Stimulated activated CD4-positive, alpha-beta T cell treated with anti-CD3 and anti-CD28 coated beads, Interleukin-2, amount 100 ng/mL, for 24 hours (primary cell): ENCODE measurements at places on chromosomes 2 and 18.

DNA sequence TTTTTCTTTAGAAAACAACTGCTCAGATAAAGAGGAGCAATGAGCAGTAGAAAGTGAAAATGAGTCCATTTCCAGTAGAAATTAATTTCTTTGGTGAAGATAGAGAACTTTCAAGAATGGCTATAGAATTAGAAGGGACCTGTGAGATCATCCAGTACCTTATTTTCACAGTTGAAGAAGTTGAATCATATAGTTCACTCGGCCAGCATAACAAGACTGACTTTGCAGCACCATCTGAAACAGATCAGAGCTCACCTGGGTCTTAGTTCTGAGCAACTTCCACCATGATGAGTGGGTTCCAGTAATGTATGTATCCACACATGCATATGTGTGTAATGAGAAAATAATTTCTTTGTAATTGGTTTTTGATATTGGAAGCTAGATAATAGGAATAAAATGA, 58.6 kb downstream of the CERS6 start:
- no peak for DNase-seq

DNA sequence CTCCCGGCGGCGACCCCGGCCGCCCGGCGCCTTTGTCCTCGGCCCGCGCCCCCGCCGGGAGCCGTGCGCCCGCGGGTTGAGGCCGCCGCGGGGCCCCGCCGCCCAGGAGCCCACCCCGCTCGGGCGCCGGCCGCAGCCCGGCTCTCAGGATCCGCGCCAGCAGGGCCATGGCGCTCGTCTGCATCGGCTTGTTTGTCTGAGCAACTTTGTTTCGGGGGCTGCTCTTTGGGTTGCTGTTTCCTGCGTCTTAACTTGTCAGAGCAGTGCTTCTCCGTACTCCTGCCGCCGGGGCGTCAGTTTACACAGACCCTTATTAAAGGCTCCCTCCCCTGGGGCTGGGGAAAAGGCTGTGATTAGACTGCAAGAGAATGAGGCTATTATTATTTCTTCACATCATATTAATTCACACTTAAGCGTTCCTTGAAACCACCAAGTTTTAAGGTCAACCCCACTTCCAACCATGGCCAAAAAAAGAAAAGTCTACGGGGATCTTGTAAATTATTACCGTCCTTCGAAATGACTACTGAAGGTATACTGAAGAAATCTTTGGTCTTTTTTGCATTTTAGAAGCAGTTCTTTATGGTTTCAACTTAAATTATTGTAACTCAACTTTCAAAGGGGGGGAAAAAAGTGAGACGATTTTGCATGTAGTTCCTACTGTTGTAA, at the start of gene CYP27C1:
CYP27C1 (minus strand) TSS at position 198 of the 666 bp plus-strand sequence; CDS start at position 169, 29 bp downstream.
- DNase-seq = peak; percentile 24

DNA sequence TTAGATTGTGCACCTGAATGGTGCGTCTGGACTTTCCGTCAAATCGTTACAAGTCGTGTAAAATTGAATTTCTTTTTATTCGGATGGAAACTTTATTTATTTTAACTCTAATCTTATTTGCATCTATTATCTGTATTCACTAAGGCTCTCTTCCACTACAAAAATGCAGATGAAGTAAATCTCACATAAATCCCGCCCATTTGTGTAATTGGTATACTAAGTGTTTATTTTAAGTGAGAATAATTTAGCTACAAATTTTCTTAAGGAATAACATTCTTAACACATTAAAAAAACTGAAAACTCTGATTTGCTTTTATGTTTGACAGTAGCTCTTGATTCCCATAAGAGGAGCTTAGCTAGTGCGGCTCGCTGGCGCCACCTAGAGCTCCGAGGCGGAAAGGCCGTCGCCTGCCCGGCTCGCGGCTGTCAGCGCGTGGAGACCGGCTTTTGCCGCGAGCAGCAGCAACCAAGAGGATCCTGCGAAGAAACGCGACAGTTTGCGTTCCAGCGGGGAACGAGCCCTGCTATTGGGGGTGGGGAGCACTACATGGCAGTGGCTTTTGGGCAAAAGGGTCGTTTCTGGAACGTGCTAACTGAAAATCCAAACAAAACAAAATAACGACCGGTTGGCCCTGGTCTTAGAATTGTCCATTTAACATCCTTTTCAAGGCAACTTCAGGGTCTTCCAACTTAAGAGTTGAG, 6.7 kb downstream of the SP9 start:
- DNase-seq = peak; percentile 90

- no peak for DNase-seq
Observed at GRCh38 chr2:13102397-13103063, 385.8 kb downstream of the TRIB2 start.

DNA sequence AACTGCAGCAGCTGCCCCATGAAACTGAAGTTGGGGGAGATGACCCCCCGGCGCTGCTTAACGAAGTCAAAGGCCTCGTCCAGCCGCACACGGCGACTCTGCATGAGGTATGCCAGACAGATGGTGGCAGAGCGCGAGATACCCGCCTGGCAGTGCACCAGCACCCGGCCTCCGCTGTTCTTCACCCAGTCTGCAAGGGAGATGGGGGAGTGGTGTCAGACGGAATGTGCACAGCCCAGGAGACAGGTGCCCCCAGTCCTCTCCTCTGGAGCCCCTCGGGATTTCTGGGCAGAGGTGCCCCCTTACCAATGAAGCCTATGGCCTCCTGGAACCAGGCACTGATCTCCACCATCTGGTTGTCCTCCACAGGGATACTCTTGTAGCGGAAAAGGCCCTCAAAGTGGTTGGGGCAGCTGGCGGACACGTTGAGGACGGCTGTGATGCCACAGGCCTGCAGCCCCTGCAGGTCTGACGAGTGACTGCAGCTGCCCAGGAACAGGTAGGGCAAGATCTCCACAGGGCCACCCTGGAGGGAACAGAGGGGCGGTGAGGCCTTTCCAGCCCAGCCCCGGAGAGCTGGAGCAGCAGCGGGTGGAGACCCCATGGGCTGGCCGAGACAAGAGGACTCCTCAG, 1.3 kb downstream of the DUSP2 start:
- DNase-seq = peak; percentile 52

GRCh38 chr2:607172-607571, 70.0 kb downstream of the TMEM18 start:
- no peak for DNase-seq

DNA sequence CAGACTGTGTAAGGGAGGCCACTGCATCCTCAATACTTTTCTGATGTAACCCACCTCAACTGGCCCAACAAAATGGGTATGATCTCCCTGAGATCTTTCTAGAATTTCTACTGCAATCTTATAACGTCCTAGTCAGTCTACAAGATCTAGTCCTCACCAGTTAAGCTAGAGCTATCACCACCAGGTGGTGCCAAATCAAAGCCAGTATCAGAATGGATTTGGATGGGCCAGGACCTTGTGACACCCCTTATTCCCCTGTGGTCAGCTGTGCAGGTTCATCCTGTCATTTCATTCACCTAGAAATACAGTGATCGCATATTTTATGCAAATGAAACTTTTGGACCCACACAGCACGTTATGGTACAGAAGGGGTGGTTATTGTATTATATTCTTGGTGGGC, 90.3 kb downstream of the OLA1 start:
- no peak for DNase-seq

DNA sequence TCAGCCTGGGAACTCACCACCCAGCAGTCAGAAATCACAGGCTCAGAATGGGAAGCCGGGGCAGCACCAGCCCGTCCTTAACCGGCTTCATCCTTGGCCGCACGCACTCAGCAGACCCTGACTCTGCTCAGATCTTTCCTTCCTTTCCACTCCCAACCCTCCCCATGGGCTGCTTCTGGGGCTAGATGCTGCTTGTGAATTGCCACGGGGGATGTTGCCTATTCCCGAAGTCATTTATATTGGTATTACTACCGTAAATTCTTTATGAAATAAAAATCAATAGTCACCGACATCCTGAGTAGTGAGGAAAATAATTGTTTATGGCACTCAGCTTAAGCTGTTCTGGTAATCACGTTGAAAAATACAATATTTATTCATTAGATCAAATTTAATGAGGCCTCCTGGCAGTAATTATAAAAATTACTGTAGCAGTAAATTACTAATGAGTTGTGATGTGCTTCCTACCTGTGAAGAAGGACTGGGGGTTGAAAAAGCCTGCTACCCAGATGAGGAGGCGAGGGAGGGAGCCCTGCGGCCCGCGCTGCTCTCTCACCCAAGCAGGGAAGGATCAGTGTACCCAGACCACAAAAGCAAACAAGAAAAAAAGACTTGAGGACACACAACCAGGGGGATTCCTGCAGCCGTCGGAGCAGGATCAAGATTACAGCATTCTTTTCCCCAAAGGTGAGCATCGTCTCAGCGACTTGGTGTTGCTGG, 31.5 kb downstream of the CDCA7 start:
- DNase-seq = no peak

DNA sequence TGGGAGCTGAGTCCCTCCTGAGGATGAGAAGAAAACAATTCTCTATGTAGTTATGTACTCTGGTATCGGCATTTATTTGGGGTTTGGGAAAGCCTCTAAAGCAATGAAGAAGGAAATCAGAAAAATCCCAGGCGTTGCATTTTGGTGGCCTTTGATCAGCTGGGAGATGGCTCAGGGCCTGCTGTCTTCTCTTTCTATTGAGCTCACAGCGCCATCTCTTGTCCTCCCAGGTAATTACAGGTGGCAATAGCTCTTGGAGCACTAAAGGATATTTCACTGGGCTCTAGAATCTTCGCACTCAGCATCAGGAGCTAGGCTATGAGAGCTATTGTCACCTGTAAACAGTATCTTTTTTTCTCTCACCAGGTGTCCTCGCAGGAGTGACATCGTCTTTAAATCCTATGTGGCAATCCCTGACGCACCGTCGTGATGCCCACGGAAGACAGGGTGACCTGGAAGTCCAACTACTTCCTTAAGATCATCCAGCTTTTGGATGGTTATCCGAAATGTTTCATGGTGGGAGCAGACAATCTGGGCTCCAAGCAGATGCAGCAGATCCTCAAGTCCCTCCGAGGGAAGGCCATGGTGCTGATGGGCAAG, 76.1 kb upstream of the PMAIP1 start:
- DNase-seq = peak; percentile 33

DNA sequence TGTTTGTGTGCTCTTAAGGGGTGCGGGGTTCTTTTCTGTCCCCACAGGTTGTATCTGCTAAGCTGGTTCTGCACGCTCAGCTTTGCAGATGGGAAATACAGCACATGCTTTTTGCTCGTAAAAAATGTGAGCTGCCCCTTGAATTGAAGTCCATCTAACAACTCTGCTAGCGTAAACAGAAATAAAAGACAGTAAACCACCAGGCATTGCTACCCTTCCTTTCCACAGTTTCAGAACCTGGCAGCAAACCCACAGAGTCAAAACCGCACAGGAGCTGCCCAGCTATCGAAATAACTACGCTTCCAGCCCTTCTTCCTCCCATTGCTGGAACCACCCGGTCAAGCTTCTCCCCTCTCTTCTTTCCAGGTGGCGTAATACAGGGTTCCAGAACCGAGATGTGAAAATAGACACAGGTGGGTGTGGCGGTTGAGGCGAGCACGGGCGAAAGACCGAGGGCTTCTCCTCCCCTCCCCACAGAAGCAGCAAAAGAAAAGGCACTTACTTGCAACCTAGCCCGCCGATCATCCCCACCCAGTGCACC, 479 bp downstream of the SCN9A start:
- no peak for DNase-seq

DNA sequence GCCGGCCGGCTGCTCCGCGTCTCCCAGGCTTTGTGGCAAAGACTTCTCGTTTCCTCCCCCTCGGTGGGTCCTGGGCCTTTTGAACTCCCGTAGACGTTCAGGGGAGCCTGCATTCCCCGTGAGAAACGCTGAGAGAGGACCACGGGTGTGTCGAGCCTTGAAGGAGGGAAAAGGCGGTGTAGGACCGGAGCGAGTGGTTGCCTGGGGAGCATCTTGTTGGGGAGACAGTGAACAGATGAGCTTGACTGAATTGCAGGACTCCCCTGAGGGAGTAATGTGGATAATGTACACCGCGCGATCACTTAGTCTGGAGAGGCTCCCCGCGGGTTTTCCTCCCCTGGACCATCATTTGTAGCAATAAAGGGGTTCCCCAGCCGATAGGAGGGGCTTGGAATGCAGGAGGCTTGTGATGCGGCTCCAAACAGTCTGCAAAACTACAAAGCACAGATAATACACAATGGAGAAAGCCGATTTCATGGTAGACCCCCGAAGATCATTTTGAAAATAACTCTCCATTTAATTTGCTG, 769 bp downstream of the ALMS1 start:
- DNase-seq = no peak

DNA sequence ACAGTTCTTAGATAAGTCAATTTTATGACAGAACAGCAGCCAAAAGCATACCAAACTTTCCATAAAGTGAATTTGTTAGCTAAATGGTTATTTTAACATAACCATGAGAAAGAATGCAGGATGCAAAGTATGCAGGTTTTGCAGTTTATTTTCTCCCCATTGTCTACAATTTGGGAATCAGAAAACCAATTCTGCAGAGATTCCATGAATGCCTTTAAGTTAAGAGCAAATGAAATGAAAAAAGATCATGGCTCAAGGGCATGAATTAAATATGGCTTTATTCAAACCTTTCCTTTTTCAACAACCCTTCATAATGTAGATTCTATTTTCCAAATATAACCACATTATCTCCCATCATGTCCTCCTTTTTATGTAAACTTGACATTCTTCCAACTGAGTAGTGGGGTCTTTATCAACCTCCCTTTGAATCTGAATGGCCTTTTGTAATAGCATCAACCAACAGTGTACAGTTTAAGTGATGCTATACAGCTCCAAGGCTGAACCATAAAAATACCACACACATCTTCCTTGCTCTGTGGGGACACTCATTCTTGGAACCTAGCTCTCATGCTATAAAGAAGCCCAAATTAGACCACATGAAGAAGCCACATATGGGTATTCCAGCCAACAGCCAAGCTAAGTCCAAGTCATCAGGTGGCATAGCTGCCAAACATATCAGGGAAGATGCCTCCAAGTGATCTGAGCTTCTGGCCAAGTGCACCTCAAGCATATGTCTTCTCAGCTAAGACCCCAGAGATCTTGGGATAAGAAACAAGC, 49.8 kb downstream of the PIAS2 start:
- DNase-seq = no peak

DNA sequence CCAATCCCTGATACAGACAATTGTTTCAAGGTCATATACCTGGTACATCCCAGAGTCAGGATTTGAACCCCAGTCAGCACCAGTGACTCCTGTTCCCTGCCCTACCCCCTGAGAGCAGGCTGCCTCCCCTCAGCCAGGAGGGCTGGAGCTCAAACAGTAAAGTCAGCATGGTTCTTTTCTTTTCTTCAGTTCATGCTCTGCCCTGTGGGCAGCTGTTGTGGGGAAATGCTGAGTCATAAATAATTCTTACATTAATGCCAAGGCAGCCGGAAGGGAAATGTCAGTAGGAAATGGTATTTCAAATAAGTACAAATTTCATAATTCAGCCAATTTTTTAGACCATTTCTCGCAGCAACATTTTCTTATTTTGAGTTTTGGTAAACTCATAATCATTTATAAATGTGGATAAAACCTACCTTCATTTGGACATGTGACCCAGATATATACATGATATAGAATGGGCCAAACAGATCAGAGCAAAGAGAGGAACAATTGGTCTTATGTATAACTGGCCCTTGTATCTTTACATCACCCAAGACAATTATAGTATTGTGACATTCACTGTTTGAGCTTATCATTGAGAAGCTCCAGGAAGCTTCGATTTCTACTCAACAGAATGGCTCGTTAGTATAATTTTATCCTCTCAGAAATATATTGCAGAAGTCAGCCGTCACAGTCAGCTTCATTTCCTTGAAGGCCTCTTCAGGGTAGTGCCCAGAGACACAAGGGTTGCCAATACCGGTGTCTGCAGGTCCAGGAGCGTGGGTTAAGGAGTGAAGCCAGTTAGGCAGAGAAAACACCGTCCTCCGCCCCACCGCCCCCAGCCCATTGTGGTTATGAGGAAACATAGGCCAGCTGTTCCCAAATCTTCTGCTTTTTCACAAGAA, 28.0 kb upstream of the SCYGR1 start:
- DNase-seq = no peak

GRCh38 chr2:55085113-55086040, 35.1 kb upstream of the RTN4 start:
- DNase-seq = no peak
